Urinary bladder (tissue), 4 donors: ENCODE measurements at places on chromosomes 5 and 9. TPM values are rescaled to one million over a fixed set of nuclear protein-coding genes. Genes with fewer than 3 reads are reported as not detected.

The ZBTB26 gene
- 11.5 TPM for total RNA-seq

The TAS2R1 gene
- not detected for total RNA-seq

The PLCXD3 gene
- 0.42 TPM for total RNA-seq

The STK32A gene
- 7.8 TPM for total RNA-seq

The GLRA1 gene
- not detected for total RNA-seq

The PAEP gene
- total RNA-seq, result not detected

The PDE6A gene
- 0.05 TPM for total RNA-seq

The MYO10 gene
- total RNA-seq, result 21.3 TPM

The OCLN gene
- 18.2 TPM for total RNA-seq

The AGXT2 gene
- total RNA-seq, result not detected

The DPYSL3 gene
- total RNA-seq, result 254 TPM

The CEL gene
- total RNA-seq, result 0.95 TPM

The PROB1 gene
- 1.4 TPM for total RNA-seq

The CCIN gene
- total RNA-seq, result 1.1 TPM

The MBLAC2 gene
- 11.3 TPM for total RNA-seq

The PRRX2 gene
- 8.6 TPM for total RNA-seq

The CDHR2 gene
- not detected for total RNA-seq

The POLR3G gene
- 4.0 TPM for total RNA-seq

The TMEM174 gene
- not detected for total RNA-seq
